HepG2 (cell line): ENCODE measurements at places on chromosomes 1 and 21.

GRCh38 chr1:171841050-171841910, at the start of gene DNM3:
DNM3 (plus strand) TSS chr1:171841498; CDS start chr1:171841657, 159 bp downstream.
- no peak for DNase-seq

DNA sequence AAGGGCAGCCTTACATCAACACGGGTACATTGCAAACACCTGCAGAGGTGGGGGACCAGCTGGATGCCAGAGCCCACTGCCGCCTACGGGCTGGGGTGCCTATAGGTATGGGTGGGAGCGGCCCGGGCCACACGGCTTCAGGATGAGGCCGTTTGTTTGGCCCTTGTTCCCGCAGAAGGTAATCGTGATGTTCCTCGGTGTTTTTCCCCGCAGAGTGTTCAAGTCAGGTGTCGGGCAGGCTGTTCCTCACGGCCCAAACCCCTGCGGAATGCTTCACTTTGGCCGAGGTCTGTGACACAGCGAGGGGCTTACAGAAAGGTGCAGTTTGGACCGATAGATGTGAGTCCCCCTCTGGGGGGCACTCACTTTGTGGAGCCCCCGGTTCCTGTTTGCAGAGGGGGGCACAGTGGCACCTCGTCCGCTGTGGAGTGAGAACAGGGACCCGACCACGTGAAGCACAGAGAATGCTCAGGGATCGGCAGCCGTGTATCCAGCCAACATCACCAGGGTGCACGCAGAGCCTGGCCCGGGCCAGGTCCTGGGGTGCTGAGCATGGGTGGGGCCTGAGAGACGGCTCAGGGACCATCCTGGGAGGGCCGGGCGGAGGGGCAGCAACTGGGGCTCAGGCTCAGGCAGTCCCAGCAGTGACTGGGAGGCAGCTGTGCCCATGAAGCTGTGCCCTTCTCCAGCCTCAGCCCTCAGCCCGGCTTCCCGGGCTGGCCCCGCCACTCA, 453 bp upstream of the TTLL10 start:
- no peak for DNase-seq

DNA sequence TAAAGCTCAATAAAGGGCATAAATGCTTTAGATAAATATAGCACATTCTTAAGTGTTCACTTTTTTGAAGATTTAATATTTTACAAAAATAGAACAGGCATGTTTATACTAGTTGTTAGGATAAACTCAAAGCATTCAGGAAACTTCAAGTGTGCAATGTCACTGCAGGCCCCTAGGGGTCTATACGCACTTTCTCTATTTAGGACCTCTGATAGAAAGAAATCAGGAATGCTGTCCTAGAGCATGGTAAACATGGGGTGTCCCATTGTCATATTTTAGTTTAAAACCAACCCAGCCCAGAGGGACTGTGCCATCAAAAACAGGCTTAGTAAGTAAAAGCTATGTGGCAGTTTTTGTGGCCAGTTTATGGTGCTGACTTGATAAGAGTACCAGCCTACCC, 102.2 kb downstream of the BARHL2 start:
- no peak for DNase-seq

- no peak for DNase-seq
Measured at GRCh38 chr1:165376811-165377311, 20.3 kb upstream of the LMX1A start.

GRCh38 chr1:172299515-172299914, 121.0 kb upstream of the C1orf105 start:
- DNase-seq: no peak

DNA sequence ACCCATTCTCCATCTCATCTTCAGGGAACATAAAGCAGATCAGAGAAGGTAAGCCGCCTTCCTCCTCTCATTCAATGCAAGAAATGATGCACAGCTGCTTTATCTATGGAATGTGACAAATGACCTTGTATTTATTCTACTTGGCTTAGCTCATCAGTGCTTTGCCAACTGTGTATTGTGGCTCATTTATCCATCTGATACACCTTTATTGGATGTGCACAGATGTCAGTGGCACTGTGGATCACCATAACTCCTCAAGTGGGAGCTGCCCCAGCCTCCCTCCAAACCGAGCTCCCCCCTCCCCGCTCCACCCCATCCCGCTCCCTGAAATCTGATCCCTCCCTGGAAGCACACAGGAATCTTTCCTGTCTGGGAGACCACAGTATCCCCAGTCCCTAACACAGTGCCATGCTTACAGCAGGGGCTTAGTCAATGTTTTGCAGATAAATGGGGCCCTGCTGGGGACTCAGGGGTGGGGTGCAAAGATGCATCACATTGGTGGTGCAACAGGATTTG, 156.0 kb upstream of the RAB4A start:
- DNase-seq: peak; percentile 18

DNA sequence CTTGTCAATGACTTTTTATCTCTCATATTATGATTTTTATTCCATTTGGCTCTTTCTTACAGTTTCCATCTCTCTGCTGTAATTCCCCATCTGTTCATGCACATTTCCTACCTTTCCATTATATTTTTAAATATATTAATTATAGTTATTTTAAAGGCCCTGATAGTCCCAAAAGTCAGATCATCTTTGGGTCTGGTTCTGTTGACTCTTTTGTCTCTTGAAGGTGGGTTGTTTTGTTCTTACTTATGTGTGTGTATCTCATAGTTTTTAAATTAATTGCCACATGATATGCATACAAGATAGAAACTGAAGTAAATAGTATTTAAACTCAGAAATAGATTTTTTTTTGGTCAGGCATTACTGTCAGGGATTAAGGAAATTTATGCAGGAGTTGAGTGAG, 178.0 kb upstream of the AJAP1 start:
- DNase-seq: no peak

GRCh38 chr1:26336477-26337205, 17.3 kb downstream of the CRYBG2 start:
- DNase-seq: no peak

GRCh38 chr21:45555251-45555556, 13.0 kb upstream of the SLC19A1 start:
- DNase-seq: no peak

- DNase-seq: peak; percentile 5
Measured at GRCh38 chr1:40450495-40451237, 390 bp downstream of the ZFP69B start.

GRCh38 chr1:45803299-45803780, at the start of gene MAST2:
MAST2 (plus strand) TSS chr1:45803612; CDS start chr1:45803896, 284 bp downstream.
- DNase-seq: peak; percentile 67

GRCh38 chr1:94106716-94107115, 14.2 kb downstream of the ABCA4 start:
- no peak for DNase-seq

DNA sequence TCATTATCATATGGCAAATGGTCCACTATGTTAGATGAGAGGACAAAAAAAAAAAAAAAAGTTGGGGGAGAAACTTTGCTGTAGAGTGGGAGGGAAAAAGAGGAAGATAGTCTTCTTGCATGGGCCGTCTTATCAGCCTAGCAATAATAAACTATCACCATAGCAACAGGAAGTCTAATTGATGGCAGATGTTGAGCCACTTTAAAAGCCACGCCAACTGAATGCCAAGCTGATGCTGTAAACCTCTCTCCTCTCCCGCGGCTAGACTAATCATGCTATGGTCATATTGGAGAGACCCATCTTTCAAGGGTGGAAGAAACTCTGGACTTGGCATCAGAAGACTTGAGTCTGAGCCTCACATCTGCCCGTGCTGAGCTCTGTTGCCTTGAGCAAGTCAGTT, 122.2 kb upstream of the HOOK1 start:
- no peak for DNase-seq

DNA sequence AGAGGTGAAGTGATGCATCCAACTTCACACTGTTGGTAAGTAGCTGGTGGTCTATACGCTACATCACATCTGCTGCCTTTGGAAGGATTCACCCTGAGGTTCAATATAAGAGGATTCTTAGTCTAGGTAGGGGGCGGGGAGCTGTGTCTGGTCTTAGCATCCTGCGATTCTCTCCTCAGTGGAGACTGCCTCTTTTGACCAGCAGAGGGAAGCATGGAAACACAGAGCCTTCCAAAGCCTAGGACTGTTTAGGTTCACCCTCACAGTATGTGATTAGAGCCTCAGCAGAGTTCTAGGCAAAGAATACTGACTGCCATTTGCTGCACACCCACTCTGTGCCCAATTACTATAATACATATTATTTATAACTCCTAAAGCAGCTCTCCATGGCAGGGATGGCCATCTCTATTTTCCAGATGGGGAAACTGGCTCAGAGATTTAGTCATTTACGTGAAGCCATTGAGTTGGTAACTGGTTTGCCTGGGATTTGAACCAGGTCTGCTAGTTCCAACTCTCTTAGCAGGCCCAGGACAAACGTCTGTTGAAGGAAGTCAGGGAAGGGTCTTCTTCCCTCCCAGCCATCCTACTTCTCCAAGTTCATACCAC, 28.9 kb upstream of the EFCAB14 start:
- DNase-seq: peak; percentile 49

DNA sequence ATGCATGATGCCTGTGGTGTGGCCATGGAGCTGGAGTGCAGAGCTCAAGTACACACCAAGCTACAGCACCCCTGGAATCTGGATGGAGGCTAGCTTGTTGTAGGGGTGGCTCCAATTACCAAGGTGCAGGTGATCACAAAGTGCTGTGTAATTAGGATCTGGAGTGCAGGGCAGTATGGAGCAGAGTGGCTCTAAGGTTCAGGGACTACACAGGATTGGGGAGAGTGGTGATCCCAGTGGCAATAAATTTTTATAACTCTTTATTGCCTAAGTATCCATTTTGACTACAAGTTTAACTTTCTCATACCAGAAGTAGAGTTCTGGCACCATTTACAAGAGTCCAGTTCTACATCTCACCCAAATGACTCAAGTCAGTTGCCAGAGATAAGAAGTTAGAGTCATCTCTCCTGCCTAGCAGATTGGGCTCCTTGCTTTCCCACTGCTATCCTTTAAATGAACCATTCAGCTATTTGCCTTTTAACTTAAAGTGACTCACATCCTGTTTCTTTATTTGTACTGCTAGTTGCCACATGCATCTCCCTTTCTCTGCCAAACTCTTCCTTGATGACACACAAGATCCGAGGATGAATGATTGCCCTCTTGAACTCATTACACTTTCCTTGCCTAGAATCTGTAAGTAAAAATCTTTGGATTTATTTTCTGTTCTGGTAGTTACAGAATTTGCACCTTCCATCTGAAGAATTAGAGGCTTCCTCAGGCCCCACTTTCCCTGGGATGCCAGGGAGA, 427.2 kb downstream of the KCNT2 start:
- DNase-seq: no peak

DNA sequence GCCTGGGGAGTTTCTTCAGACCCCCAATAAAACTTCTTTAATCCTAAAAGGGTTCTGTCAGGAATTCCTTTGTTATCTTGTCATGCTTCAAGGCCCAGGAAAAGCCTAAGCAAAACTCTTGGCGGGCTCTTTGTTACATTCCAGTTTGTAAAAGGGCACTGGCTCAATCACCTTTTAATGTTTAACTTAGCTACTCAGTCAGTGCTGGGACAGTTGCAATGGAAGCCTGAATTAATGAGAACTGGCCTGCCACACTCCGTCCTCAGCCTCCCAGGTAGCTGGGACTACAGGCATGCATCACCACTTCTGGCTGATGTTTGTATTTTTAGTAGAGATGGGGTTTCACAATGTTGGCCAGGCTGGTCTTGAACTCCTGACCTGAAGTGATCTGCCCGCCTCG, 21.3 kb upstream of the ASB17 start:
- peak; percentile 21 for DNase-seq

GRCh38 chr1:203765029-203765837, at the start of gene LAX1:
LAX1 (plus strand) TSS chr1:203765183; CDS start chr1:203765566, 383 bp downstream.
- no peak for DNase-seq

DNA sequence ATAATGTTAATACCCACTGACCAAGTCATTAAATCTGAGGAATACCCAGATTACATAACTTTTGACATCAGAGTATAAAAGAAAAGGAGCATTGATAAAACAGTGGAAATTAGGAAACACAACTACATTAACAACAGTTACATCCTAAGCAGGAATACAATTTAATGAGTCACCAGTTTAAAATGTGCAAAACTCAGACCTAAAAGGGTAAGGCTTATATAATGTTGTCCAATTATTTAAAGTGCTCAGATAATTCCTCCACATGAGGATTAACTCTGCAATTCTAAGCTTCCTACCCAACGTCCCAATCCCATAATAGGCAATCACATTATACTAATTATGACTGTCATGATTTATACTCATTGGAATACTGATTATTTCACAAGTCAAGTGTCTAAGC, 50.5 kb downstream of the ABL2 start:
- DNase-seq: no peak

DNA sequence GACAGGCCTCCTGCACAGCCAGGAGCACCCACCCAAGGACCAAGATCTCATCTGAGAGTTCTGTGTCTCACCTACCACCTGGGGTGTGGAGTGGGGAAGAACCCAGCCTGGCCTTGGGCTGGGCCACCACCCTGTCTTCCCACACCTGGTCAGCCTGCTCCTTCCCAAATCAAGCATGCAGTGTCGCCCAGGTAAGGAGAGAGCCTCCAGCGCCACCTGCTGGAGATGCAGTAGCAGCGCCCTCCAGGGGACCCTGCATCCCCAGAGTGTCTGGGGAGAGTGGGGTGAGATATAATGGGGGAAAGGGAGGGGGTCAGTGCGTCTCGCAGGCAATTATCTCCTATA, 32.3 kb downstream of the KIAA2013 start:
- peak; percentile 49 for DNase-seq

DNA sequence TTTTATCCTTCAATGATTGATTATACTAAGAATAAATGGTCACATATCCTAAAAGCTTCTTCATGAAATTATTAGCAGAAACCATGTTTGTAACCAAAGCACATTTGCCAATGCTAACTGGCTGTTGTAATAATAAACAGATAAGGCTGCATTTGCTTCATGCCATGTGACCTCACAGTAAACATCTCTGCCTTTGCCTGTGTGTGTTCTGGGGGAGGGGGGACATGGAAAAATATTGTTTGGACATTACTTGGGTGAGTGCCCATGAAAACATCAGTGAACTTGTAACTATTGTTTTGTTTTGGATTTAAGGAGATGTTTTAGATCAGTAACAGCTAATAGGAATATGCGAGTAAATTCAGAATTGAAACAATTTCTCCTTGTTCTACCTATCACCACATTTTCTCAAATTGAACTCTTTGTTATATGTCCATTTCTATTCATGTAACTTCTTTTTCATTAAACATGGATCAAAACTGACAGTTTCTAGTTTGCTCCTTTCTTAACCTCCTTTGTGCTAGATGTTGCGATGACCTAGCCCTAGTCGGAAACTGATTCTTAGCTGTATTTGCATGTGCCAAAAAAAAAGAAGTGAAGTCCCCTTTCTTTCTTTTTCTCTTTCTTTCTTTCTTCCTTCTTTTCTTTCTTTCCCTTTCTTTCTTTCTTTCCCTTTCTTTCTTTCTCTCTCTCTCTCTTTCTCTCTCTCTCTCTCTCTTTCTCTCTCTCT, 45.1 kb downstream of the MAP3K7CL start:
- DNase-seq: peak; percentile 77

DNA sequence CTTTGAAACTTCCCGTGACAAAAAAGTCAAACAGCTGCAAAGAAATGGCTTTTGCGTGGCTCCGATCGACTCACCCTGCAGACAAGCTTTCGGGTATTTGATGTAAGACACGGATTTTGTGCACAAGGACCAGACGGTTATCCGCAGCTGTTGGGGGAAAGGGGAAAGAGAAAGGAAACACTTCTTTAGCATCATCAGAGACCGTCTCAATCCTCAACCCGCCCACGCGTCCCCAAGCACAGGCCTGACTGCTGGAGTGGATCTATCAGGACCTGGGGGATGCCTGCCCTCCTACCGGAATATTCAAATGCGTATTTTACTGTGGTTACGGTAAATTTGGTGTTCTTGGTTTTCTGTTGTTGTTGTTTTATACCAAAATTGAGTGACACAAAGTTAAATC, 11.2 kb downstream of the WRAP73 start:
- no peak for DNase-seq

GRCh38 chr1:42680921-42681683, 1.1 kb upstream of the YBX1 start:
- no peak for DNase-seq

- no peak for DNase-seq
Measured at GRCh38 chr1:57506941-57507340, 83.1 kb upstream of the DAB1 start.
